Left renal cortex interstitium (tissue), 4 donors: ENCODE measurements at places on chromosomes 7 and 10. TPM values are rescaled to one million over a fixed set of nuclear protein-coding genes. Genes with fewer than 3 reads are reported as not detected.

CALML5 gene
- polyA plus RNA-seq = not detected

PTPRN2 gene
- 8.5 TPM for polyA plus RNA-seq

- no peak for DNase-seq
Observed at GRCh38 chr7:30396389-30396788, 82.2 kb downstream of the NOD1 start.

ZNF239 gene
- 10.6 TPM for polyA plus RNA-seq

- DNase-seq = no peak
Observed at GRCh38 chr10:98253499-98253898, 14.5 kb downstream of the LOXL4 start.

- no peak for DNase-seq
Observed at GRCh38 chr10:106571192-106571946, 593.1 kb downstream of the SORCS1 start.

- DNase-seq = no peak
Observed at GRCh38 chr7:41415471-41416207, 287.3 kb downstream of the INHBA start.

GRCh38 chr7:102234131-102234530, 52.5 kb upstream of the SH2B2 start:
- no peak for DNase-seq

DNA sequence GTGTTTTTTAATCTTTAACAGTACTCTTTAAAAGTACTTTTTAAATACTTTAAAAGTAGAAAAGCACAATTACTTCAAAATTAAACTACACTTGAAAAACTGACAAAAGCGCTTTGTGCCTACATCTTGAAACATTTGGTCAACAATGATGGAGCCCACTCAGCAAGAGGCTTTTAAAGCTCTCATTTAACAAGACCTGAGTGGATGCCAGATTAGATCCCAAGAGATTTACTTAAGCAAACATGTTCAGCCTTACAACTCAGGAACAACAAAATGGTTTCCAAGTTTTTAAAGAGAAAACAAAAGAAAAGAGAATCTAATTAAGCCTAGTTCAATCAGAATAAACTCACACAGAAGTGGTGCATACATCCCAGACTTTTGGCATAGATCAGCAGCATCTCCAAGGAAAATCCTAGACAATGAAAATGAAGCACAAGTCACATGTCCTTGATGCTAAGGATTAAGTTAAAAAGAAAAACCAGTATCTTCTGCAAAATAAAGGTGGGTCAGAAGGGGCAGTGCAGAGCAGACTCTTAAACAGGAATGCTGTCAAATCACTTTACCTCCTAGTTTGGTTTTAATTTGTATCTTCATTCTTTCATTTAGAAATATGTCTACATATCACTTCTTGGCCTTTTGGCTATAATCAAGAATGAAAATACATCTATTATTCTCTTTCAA, 26.2 kb downstream of the HIBADH start:
- no peak for DNase-seq

DNA sequence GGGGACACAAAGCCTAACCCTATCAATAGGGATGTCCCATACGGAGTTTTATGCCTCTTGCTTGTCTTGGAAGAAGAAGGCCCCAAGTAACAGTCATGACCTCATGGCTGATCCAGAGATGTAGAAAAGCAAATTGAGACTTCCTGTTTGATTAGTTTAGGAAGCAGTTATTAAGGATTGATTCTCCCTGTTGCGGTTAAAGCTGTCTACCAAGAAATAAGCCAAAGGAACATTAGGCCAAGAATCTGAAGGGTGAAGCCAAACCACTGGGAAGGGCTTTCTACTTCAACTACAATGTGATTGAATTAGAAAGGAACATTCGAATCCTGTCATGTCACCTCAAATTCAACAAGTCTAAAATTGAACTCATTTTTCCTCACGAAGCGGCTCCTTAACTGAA, 60.5 kb upstream of the AGBL3 start:
- no peak for DNase-seq

GATA3 gene
- polyA plus RNA-seq = 90.0 TPM

DNA sequence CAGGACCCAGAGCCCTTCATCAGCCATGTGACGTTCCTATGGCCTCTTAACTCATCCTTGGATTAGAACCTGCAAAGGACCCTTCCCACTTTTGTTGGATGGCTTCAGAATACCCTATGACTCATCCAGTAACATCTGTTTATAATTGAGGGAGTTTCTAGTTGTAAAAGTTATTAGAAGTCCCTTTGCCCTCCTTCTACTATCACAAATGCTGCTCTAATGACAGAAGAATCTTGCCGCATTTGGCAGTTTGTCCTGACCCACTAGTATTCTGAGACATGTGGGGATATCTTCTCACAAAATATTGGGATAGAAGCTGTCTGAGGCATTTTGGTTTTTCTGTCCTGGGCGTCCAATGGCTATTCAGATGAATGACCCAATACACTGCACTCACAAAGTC, 251.8 kb upstream of the TMEM72 start:
- no peak for DNase-seq

PAXIP1 gene
- 18.8 TPM for polyA plus RNA-seq

DNA sequence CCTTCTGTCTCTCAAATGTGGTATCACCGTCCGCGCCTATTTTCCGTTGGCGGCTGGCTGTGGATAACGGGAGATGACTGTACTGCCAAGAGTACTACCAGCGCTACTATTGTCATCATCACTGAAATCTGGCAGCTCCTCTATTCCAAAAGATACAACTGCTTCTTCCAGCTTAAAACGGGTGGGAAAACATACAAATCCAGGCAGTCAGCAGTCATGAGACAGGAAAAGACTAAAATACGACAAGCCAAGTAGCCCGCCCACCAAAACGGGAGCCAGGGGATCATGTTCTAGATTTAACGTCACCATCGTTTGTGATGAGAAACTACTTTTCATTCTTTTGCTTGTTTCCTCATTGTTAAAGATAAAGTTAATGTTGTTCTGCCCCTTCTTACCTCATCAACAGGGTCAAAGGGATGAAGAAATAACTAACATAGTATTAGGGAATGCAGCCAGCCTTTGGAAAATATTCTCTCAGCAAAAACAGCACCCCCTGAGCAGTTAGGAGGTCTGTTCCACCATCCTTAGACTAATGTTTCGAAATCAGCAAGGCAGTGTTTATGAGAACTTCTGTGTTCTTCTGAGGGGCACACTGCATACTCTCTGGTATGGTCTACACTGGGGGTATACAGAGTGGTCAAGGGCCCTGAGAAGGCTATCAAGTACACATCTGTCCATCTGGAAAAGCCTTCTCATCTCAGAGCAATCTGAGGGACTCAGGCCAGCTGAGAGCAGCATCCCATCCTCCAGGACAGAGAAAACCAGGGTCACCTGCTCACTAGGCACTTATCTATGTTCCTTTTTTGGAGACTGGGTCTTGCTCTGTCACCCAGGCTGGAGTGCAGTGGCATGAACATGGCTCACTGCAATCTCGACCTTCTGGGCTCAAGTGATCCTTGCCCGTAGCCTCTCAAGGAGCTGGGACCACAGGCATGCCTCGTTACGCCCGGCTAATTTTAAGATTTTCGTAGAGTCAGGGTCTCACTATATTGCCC, 47.5 kb downstream of the GNA12 start:
- no peak for DNase-seq

FEZF1 gene
- polyA plus RNA-seq = not detected

LIPN gene
- not detected for polyA plus RNA-seq

DNA sequence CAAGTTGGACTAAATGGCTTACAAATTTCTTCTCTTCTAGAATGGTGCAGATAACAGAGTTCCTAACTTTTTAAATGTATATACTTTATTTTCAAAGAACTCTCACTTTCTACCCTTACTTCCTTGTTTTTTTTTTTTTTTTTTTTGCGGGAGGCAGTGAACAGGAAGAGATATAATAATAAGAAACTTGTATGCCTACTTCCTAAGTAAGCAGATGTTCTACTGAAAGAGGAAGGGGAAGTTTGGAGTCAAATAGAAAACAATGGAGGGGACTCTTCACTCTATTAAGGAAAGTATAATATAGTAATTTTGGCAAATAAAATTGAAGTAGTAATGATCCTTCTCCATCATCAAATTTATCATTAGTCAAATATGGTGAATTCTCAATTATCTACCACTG, 754.0 kb downstream of the KCNMA1 start:
- no peak for DNase-seq

PNLIPRP3 gene
- not detected for polyA plus RNA-seq

DNA sequence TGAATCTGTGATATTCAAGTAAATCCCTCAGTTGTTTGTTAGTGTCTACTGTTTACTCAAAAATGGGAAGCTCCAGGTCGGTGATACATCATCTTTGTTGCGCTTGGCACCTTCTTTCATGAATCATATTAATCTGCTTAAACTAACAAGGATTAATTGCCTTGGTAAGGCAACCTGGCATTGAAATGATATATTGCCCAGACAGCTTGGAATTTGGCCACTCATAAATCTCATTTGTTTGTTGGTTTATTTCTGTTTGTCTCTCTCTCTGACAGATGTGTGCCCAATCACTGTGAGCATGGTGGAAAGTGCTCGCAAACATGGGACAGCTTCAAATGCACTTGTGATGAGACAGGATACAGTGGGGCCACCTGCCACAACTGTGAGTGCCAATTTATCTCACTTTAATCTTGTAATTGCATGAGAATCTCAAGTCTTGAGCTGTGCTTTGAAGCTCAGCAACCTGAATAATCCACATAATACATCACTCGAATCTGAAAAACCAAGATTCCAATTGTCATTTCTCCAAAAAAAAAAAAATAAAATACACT, 1104.8 kb upstream of the C7orf33 start:
- DNase-seq = no peak
